ENCODE measurements at places on chromosomes 16 and 17. TPM values are rescaled to one million over a fixed set of nuclear protein-coding genes. Genes with fewer than 3 reads are reported as not detected.

GRCh38 chr17:21024024-21024423 is 18.8 kb downstream of the USP22 start:
- peaks cover 31% of the 10 kb centered on the region for H3K36me3 ChIP-seq
- no peak for DNase-seq
- H3K4me1 ChIP-seq: peaks cover 14% of the 10 kb centered on the region
- no peak overlapping the region for H3K4me3 ChIP-seq

GRCh38 chr17:34161690-34162089 is 93.4 kb upstream of the CCL2 start:
- no peak for DNase-seq
- no peak overlapping the region for H3K4me3 ChIP-seq
- H3K27me3 ChIP-seq: peaks cover 92% of the 10 kb centered on the region
- H3K36me3 ChIP-seq: no peaks in the 10 kb centered on the region
- no peak overlapping the region for H3K27ac ChIP-seq

- DNase-seq: no peak
- H3K27me3 ChIP-seq: peaks cover 2% of the 10 kb centered on the region
- H3K36me3 ChIP-seq: peaks cover 19% of the 10 kb centered on the region
- peak overlapping the region; percentile 74 for H3K27ac ChIP-seq
- H3K4me1 ChIP-seq: peaks cover 19% of the 10 kb centered on the region
- H3K4me3 ChIP-seq: peak overlapping the region; percentile 80
Measured at GRCh38 chr17:8227238-8227581, 16.8 kb upstream of the AURKB start.

DNA sequence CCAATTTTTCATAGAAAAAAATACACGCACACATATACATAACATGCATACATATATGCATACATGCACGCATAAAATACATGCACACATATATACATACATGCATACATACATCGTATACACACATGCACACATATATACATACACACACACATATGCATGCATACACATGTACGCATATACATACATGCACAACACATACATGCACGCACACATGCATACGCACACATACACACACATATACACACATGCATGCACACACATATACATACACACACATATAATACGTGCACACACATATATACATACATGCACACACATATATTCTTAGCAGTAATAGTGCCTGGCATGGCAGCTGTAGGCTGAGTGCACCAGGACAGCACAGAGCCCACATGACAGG is 24.9 kb downstream of the USP36 start:
- no peak overlapping the region for H3K27ac ChIP-seq
- H3K36me3 ChIP-seq: peaks cover 42% of the 10 kb centered on the region
- no peak overlapping the region for H3K4me3 ChIP-seq
- no peak for DNase-seq
- no peaks in the 10 kb centered on the region for H3K27me3 ChIP-seq
- no peaks in the 10 kb centered on the region for H3K4me1 ChIP-seq

RAB11FIP4 gene
- total RNA-seq: 21.8 TPM

DNA sequence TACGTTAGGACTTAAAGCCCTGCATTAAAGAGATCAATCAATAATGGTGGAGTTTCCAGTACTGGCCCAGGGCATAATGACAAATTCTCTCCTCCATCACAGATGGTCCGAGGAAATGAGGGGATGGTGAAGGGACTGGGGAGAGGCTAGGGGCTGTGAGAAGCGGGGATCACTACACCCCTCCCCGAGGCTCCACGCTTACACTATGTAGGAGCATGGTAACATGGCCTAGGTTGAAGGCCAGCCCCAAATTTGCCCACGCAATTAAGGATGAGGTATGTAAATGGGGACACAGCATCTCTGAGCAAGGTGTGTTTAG is 8.0 kb upstream of the AKTIP start:
- no peaks in the 10 kb centered on the region for H3K27me3 ChIP-seq
- peaks cover 6% of the 10 kb centered on the region for H3K4me1 ChIP-seq

TOP2A gene
- 91.0 TPM for total RNA-seq

GRCh38 chr17:34024806-34025551 is 230.1 kb upstream of the CCL2 start:
- no peak for DNase-seq
- H3K27ac ChIP-seq: no peak overlapping the region
- no peaks in the 10 kb centered on the region for H3K36me3 ChIP-seq
- peaks cover 26% of the 10 kb centered on the region for H3K27me3 ChIP-seq
- no peaks in the 10 kb centered on the region for H3K4me1 ChIP-seq

DNA sequence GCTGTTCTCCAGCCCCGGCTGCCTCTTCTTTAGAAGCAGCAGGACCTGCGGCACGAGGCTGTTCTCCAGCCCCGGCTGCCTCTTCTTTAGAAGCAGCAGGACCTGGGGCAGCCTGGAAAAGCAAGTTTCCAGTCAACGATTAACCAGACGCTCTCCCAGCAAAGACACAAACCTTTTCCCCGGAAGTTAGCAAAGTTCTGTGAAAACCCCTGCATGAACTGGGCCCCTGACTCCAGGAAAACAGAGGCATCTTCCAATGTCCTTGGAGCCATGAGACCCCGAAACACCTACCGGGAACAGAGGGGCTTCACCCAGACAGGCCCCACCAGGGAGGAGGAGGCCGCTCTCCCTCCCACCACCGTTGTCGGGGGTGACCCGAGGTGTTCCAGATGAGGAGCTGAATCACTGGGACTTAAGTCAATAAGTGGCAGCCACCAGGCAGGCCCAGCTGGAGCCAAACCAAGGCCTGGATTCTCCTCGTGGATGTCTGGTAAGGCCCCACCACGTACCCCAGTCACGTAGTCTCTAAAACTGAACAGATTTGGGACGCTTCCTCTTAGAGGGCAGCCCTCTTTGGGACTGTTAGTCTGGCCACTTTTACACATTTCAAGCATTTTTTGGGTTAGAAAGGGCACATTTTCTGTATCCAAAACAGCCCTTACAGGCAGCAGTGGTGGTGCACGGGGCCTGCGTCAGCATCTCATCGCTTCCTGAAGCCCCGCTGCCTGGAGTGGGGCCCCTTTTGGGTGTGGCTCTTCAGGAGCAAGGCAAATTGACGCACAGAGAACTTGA is at the start of gene RPH3AL:
TSS of gene RPH3AL (minus strand) at position 387 of the 792 bp plus-strand sequence. CDS start 25,264 bp downstream, outside the sequence.
- peak within 1 kb of the TSS; percentile 47 for H3K4me3 ChIP-seq
- peak within 1 kb of the TSS; percentile 94 for H3K27ac ChIP-seq
- DNase-seq: no peak
- H3K36me3 ChIP-seq: peaks cover 4% of the 10 kb centered on the region
- no peaks in the 10 kb centered on the region for H3K27me3 ChIP-seq

DNA sequence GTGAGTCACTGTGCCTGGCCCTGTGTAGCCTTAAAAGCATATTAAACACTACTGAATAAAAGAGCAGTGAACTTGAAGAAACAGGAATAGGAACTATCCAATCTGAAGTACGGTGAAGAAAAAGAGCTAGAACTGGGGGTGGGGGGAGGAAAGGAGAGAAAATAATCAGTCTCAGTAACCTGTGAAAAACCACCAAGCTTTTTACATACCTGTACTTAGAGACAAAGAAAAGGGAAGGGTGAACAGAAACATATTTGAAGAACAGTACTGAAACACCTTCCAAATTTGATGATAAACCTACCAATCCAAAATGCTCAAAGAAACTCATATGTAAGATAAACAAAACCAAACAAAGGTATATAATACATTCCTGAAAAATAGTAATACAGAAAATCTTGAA is 77.5 kb downstream of the USP32 start:
- no peaks in the 10 kb centered on the region for H3K4me1 ChIP-seq
- H3K27ac ChIP-seq: no peak overlapping the region
- H3K4me3 ChIP-seq: no peak overlapping the region
- peaks cover 1% of the 10 kb centered on the region for H3K36me3 ChIP-seq
- no peaks in the 10 kb centered on the region for H3K27me3 ChIP-seq
- DNase-seq: no peak

FAM117A gene
- total RNA-seq: 15.7 TPM

EIF4A3 gene
- total RNA-seq: 82.1 TPM

DNA sequence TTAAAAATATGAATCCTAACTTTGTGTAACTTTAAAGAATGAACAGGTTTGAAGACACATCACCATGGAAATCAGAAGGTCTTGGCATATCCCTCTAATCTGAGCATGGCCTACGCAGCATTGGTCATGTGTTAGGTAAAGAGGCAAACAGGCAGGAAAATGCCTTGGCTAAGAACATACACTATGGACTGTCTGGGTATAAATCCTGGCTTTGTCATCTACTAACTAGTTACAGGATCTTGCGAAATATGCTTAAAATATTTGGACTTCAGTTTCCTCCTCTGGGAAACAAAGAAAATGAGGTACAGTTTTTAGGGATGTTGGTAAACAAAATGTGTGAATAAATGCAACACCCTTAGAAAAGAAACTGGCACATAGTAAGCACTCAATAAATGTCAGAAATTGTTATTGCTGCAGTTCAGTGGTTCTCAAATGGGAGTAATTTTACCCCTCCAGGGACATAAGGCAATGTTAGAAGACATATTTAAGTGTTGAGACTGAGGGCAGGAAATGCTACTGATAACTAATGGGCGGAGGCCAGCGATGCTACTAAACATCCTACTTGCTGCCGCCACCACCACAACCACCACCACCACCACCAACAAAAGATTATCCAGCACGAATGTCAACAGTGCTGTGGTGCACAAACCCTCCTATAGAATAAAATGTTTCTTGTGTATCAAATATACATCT is 770.8 kb upstream of the SOX9 start:
- no peak overlapping the region for H3K27ac ChIP-seq
- DNase-seq: no peak

GRCh38 chr17:17484451-17484899 is 7.7 kb downstream of the MED9 start:
- H3K27ac ChIP-seq: no peak overlapping the region
- peaks cover 8% of the 10 kb centered on the region for H3K4me1 ChIP-seq
- DNase-seq: no peak
- H3K4me3 ChIP-seq: no peak overlapping the region
- H3K36me3 ChIP-seq: peaks cover 24% of the 10 kb centered on the region
- H3K27me3 ChIP-seq: no peaks in the 10 kb centered on the region

GRCh38 chr16:75416904-75417565 is 16.3 kb downstream of the CFDP1 start:
- H3K27me3 ChIP-seq: no peaks in the 10 kb centered on the region
- H3K36me3 ChIP-seq: peaks cover 3% of the 10 kb centered on the region
- peak overlapping the region; percentile 75 for H3K27ac ChIP-seq
- H3K4me1 ChIP-seq: peaks cover 34% of the 10 kb centered on the region

HAP1 gene
- total RNA-seq: 0.45 TPM

GRCh38 chr17:19409509-19409908 is 1.5 kb upstream of the RNF112 start:
- H3K4me1 ChIP-seq: peaks cover 17% of the 10 kb centered on the region
- no peak overlapping the region for H3K4me3 ChIP-seq
- H3K36me3 ChIP-seq: no peaks in the 10 kb centered on the region
- no peak overlapping the region for H3K27ac ChIP-seq
- peaks cover 7% of the 10 kb centered on the region for H3K27me3 ChIP-seq

GUCY2D gene
- total RNA-seq: 0.34 TPM

DNA sequence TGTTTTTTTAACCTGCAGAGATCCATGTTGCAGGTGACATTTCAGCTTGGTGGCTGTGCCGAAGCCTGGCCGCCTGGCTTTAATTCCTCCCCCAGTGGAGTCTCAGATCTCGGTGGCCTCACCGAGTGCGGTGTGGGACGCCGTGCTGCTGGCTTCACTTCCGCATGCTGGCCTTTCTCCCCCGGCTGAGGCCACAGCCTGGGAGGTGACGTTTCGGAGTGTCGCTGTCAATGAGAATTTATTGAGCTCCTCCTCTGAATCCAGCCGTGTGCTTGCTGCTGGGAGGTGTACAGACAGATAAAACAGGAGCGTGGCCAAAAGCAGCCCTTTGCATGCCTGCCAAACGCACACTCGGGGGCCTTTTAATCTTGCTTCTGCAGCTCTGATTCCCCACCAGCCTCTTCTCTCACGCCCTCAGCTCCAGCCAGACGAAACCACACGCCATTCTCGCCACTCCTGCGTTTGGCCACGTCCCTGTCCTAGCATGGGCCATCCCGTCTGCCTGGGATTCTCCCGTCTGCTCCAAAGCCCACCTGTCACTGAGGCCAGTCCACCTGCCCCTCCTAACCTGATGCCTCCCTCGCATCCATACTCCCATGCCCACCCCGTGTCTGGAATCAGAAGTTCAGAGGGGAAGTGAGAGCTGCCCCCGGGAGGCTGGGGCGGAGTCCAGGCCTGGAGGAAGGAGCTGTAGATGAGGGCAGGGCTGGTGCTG is 3.6 kb downstream of the GSE1 start:
- H3K27me3 ChIP-seq: no peaks in the 10 kb centered on the region
- peak overlapping the region; percentile 87 for H3K27ac ChIP-seq
- peak overlapping the region; percentile 55 for H3K4me3 ChIP-seq
- H3K4me1 ChIP-seq: peaks cover 62% of the 10 kb centered on the region
- no peak for DNase-seq
- H3K36me3 ChIP-seq: peaks cover 7% of the 10 kb centered on the region

ZNF267 gene
- 12.9 TPM for total RNA-seq

NPIPB6 gene
- 6.6 TPM for total RNA-seq

GRCh38 chr17:18920911-18921441 is 31.0 kb upstream of the SLC5A10 start:
- peaks cover 30% of the 10 kb centered on the region for H3K36me3 ChIP-seq
- no peak for DNase-seq
- H3K4me1 ChIP-seq: peaks cover 2% of the 10 kb centered on the region
- H3K4me3 ChIP-seq: no peak overlapping the region
- H3K27ac ChIP-seq: peak overlapping the region; percentile 23

SPATA22 gene
- not detected for total RNA-seq

DNA sequence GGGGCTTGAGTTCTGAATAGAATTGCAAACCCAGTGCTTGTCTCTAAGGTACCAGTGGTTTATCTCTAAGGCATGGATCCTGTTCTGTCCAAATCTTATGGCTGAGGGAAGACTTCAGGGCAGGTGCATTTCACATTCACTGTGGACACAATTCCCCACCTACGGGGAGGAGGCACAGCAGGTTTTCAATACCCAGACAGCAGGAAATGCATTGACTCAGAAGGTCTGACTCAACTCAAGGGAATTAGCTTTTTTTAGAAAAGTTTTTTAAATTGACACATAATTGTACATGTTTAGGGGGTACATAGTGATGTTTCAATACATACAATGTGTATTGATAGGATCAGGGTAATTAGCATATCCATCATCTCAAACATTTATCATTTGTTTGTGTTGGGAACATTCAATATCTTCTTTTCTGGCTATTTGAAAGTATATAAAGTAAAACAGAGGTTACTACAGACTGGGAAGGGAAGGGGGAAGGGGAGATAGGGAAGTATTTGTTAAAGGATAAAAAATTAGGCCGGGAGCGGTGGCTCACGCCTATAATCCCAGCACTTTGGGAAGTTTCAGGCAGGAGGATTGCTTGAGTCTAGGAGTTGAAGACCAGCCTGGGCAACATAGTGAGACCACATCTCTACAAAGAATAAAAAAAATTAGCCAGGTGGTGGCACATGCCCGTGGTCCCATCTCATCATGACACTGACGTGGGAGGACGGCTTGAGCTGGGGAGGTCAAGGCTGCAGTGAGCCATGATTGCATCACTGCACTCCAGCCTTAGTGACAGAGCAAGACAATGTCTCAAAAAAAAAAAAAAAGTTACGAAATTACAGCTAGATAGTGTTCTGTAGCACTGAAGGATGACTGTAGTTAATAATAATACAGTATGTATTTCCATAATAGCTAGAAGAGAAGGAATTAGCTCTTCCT is 54.9 kb downstream of the RGS9 start:
- H3K27me3 ChIP-seq: no peaks in the 10 kb centered on the region
- no peak overlapping the region for H3K27ac ChIP-seq

ZNF750 gene
- 1.8 TPM for total RNA-seq

- H3K4me3 ChIP-seq: no peak overlapping the region
- no peak overlapping the region for H3K27ac ChIP-seq
- H3K27me3 ChIP-seq: peaks cover 2% of the 10 kb centered on the region
- H3K36me3 ChIP-seq: no peaks in the 10 kb centered on the region
Measured at GRCh38 chr16:17386229-17386628, 84.5 kb downstream of the XYLT1 start.
